Foreskin keratinocyte (primary cell): ENCODE measurements at places on chromosomes 2 and 18. TPM values are rescaled to one million over a fixed set of nuclear protein-coding genes. Genes with fewer than 3 reads are reported as not detected.
A peak's percentile ranks its signal among the peaks of the same experiment; 100 is the strongest.

DNA sequence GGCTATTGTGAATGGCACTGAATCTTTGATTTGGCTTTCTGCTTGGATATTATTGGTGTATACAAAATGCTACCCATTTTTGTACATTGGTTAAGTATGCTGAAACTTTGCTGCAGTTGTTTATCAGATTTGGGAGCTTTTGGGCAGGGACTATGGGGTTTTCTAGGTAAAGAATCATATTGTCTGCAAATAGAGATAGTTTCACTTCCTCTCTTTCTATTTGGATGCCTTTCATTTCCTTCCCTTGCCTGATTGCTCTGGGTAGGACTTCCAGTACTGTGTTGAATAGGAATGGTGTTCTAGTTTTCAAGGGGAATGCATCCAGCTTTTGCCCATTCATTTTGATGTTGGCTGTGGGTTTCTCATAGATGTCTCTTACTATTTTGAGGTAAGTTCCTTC is 489.1 kb upstream of the LRATD1 start:
- DNase-seq: no peak

DNA sequence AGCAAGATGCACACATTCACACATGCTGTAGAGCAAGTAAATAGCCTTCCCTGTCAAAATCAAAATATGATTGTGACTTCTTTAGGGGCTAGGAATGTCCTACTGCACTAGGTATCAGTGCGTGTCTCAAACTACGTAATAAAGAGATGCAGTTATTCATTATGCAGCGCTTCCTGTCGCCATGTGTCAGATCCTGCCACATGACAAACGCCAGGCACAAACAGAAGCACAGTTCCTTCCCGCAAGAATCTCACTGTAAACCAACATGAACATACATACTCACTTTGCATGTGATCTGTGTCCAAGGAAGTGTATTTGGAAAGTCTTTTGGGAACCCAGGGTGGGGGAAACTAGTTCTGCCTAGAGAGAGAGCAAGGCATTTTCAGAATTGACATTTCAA is 599.9 kb downstream of the RNF144A start:
- DNase-seq: no peak

DNA sequence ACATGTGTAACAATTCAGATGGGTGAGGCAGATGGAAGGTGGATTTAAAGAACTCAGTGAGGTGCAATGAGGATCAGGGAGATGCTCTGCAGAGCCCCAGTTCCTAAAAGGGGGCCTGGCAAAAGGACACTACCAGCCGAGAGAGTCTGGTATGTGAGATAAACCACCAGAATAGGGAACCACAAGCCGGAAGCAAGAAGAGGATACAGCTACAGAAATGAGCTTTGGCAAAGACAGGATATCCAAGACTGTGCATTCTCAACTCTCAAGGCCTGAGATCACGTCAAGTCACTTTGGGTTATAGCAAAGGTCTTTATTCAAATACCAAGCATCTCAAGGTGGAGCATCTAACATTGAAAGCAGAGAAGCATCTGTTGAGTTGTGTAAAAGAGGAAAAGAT is 293.5 kb downstream of the ARHGAP15 start:
- DNase-seq: no peak

DNA sequence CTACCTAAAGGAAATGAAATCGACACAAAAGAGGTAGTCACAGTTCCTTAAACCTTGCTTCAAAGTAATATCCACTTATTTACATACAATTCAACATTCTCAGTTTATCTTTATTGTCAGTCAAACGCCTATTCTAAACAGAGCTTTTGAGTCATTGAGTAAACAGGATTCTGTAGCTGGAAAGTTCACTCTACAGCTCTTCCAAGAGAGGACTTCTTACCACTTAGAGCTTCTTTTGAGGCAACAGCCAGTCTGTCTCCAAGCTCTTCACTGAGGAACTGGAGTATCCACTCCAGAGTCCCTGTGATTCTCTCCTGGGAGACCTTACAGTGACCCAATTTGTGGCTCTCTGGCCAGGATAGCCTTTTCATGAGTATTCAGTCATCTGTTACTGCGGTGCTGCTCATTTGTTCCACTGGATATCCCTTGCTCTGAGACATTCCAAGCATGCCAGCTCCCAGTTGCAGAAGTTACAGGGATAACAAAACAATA is 210.9 kb upstream of the OSR1 start:
- no peak for DNase-seq

GRCh38 chr18:77136076-77136718 is 3.6 kb upstream of the MBP start:
- DNase-seq: no peak

DNA sequence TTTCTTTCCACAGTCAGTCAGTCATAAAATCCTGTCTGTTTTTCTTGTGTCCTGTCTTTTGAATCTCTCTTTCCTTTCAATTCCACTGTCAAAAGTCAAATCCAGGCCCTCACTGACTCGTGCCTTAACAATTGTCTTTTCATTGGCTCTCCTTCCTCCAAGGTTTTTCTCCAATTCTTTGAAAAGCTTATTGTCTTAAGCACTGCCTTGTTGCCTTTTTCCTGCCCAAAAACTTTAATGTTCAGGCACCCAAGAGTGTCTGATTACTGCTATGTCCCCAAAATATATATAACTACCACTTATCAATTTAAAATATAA is 13.9 kb upstream of the SULT1C4 start:
- DNase-seq: peak; percentile 25

Gene IL1RN
- 20.4 and 29.6 TPM in 2 replicates for polyA plus RNA-seq

Gene MTLN
- 99.9 and 152 TPM in 2 replicates for polyA plus RNA-seq

Gene ACMSD
- polyA plus RNA-seq: not detected in 2 replicates
